Endothelial cell of umbilical vein (primary cell): ENCODE measurements at places on chromosomes 6 and 20. TPM values are rescaled to one million over a fixed set of nuclear protein-coding genes. Genes with fewer than 3 reads are reported as not detected.

DNA sequence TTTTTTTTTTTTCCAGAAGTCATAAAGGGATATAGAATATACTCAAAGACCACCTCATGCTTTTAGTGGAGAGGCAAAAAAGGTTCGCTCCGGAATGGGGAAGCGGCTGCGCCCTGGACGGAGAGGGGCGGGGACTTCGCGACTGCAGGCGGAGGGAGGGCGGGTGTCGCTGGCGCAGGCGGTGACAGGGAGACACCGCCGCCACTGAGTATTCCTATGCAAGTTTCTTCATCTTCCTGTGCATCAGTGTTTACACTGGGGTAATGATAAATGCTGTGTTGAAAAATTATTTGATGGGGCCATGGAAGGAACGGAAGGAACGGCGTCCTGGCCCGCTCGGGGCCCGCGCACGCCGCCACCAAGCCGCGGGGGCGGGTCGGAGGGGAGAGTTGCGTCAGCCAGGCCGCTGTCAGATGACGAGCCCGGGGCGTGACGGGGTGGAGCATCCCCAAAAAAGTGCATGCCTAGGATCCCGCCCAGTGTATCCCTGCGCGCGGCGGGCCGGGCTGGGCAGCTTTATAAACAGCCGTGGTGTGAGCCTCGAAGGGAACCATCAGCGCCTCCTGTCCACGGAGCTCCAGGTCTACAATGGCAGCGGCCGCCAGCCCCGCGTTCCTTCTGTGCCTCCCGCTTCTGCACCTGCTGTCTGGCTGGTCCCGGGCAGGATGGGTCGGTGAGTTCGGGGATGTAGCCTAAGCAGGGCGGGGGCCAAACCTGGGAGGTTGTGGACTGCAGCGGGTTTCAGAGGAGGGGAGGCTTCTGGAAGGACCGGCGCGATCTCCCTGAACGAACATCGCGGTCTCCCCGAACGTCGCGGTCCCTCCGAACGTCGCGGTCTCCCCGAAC is at the start of gene ULBP1:
Gene ULBP1, plus strand, starts transcription at position 482 of the 846 bp plus-strand sequence. Its CDS starts 107 bp downstream, at position 589.
- DNase-seq: peak; percentile 67

GRCh38 chr6:138161338-138162110 is at the start of gene ARFGEF3:
TSS of gene ARFGEF3 (plus strand) at chr6:138161939. CDS start at chr6:138162087, 148 bp downstream.
- peak; percentile 42 for DNase-seq

GRCh38 chr20:40547483-40548091 is 141.4 kb downstream of the MAFB start:
- DNase-seq: peak; percentile 55

GRCh38 chr20:57795342-57795697 is 85.5 kb upstream of the PMEPA1 start:
- no peak for DNase-seq

GRCh38 chr20:16059841-16060240 is 513.4 kb downstream of the KIF16B start:
- no peak for DNase-seq

GRCh38 chr6:47141171-47141570 is 99.0 kb upstream of the ADGRF1 start:
- DNase-seq: no peak

- DNase-seq: no peak
These were observed 126.5 kb upstream of the SOX4 start for GRCh38 chr6:21467091-21467490.

- DNase-seq: peak; percentile 48
These were observed 44.8 kb upstream of the EMILIN3 start for GRCh38 chr20:41411391-41411847.

DNA sequence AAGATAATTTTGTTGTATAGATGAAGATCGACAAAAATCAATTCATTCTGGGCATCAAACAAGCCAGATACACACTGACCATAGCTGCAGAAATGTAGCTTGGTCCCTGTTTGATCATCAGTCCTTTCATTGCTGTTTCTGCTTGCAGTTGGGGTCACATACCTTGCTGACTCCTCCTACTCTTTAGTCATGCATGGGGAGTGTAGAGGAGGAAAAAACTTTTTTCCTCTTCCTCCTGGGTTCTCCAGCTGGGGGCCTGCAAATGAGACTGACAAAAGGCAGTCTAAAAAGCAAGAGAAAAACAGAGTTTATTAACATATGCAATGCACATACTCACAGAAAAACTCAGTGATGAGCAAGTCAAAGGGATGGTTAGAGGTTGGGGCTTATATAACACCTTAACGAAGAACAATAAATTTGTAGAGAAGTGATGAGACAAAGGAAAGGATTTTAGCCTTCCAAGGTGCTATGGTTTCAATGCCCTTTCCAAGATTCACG is 105.8 kb downstream of the QRSL1 start:
- no peak for DNase-seq

Gene GFOD1
- total RNA-seq: 24.1 and 26.3 TPM in 2 replicates

Gene SAMD10
- 4.7 and 5.7 TPM in 2 replicates for total RNA-seq

DNA sequence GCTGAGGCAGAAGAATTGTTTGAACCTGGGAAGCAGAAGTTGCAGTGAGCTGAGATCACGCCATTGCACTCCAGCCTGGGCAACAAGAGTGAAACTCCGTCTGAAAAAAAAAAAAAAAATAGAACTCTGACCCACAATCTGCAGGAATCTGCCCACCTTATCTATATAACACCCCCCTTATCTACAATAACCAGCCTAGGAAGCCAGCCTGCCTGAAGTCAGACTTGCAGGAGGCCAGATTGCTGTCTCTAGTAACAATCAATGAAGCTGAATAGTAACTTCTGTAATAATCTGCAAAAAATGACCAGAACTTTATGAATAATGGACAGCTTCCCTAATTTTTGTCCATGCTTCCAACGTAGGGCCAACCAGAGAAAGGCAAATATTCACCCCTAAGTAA is 352.5 kb downstream of the CD83 start:
- DNase-seq: no peak

Gene DDX39B
- total RNA-seq: 453 and 481 TPM in 2 replicates

GRCh38 chr20:61931476-61932198 is 134.0 kb downstream of the TAF4 start:
- no peak for DNase-seq

GRCh38 chr6:34656378-34657036 is 40.1 kb downstream of the ILRUN start:
- peak; percentile 80 for DNase-seq

Gene PSORS1C2
- not detected in 2 replicates for total RNA-seq

DNA sequence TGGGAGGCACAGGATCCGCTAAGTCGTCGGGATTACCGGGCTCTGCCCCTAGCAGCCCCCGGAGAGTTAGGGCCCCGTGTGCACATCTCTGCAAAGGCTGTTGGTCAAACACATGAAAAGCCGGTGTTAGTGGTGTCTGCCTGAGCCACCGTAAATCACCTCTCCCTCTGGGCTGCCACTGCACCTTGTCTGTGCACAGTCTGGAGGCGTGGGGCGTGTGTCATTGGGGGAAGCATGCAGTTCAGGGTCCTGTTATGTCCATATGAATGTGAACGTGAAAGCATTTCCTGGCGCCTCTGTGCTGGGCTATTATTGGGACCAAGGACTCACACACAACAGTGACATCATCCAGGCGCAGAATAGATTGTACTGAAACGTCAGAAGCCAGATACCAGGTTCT is 305.6 kb downstream of the NRN1 start:
- no peak for DNase-seq

GRCh38 chr20:50589548-50590347 is 79.6 kb downstream of the PTPN1 start:
- no peak for DNase-seq

GRCh38 chr20:31555203-31555775 is 41.0 kb downstream of the HM13 start:
- no peak for DNase-seq

DNA sequence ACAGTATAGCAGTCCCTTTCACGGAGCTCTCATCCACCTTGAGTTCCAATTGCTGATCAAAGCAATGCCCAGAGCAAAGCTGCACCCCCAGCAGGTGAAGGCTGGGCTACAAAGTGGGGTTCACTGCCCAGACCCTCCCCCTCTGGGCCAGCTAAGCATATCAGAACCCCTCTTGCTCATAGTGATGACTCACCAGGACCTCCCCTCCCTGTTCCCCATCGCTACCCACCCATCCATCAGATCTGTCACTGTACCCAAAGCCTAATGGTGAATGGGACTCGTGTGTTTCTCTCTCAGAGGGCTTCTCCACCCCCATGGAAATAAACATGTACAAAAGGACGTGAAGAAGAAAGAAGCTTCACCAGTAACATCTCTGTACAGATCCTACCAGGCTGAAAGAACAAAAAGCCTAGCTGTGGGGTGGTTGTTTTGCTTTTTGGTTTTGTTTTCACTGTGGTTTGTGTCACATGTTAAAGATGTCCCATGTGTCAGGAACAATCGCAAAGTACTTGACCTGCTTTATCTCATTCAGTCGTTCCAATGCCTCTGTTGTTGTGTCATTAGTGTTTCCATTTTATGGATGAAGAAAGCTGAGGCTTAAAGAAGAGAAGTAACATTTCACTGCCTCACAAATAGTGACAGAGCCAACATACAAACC is 518.5 kb downstream of the CD83 start:
- DNase-seq: no peak

Gene TNFRSF6B
- total RNA-seq: 0.69 TPM in 1 of 2 replicates, not detected in the other

Gene PPP1R3G
- total RNA-seq: 0.07 and 0.09 TPM in 2 replicates

- no peak for DNase-seq
These were observed 12.1 kb downstream of the TFAP2A start for GRCh38 chr6:10402648-10403311.

GRCh38 chr6:105170059-105170458 is 9.8 kb downstream of the POPDC3 start:
- DNase-seq: no peak

Gene RGL2
- total RNA-seq: 85.8 and 90.3 TPM in 2 replicates

DNA sequence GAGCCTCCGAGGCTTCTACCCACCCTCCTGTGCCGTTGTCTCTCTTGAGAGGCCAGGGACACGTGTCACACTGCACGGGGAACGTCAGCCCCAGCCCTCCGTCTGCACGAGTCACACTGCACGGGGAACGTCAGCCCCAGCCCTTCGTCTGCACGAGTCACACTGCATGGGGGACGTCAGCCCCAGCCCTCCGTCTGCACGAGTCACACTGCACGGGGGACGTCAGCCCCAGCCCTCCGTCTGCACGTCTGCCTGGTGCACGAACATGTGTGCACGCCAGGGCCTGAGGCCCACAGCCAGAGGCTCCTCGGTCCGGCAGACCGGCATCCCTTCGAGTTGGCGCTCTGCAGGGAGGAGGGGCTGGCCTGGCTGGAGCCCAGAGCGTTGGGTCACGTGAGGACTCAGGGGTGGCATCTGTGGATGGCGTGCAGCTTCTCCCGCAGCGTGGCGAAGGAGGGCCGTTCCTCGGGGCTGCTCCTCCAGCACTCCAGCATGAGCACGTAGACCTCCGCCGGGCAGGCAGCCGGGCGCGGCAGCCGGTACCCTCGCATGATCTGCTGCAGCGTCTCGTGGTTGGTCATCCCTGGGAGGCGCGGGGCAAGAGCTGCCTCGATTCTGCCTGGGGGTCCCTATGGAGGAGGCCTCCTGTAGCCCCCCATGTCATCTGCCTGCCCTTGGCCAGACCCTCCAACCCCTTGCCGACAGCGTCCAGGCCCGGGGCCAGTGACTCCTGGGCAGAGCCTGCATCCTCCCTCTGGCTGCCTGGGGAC is 3.4 kb upstream of the PTK6 start:
- DNase-seq: no peak

Gene SLC12A5
- total RNA-seq: 1.6 and 1.8 TPM in 2 replicates

GRCh38 chr6:105832313-105832761 is 253.8 kb upstream of the PRDM1 start:
- no peak for DNase-seq

Gene SEL1L2
- total RNA-seq: not detected in 2 replicates

Gene KATNA1
- total RNA-seq: 15.9 and 16.2 TPM in 2 replicates

DNA sequence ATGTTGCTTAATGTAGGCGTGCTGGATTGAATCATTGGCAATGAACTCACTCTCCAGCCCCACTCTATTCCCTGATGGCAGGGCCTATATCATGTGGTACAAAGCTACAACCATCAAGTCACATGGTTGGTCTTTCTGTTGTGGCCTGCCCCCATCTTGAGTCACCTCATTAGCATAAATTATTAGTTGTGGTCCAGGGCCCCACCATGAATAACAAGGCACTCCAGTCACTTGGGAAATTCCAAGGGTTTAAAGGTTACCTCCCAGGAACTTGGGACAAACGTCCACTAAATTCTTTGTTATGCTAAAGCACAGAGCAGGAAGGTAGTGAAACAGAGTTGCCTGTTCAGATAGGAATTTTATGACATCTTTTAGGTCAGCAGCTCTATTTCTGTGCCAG is 193.7 kb downstream of the SLC35F1 start:
- DNase-seq: no peak

GRCh38 chr6:114260810-114261209 is 82.0 kb downstream of the HS3ST5 start:
- DNase-seq: no peak

Gene CASS4
- total RNA-seq: not detected in 2 replicates

DNA sequence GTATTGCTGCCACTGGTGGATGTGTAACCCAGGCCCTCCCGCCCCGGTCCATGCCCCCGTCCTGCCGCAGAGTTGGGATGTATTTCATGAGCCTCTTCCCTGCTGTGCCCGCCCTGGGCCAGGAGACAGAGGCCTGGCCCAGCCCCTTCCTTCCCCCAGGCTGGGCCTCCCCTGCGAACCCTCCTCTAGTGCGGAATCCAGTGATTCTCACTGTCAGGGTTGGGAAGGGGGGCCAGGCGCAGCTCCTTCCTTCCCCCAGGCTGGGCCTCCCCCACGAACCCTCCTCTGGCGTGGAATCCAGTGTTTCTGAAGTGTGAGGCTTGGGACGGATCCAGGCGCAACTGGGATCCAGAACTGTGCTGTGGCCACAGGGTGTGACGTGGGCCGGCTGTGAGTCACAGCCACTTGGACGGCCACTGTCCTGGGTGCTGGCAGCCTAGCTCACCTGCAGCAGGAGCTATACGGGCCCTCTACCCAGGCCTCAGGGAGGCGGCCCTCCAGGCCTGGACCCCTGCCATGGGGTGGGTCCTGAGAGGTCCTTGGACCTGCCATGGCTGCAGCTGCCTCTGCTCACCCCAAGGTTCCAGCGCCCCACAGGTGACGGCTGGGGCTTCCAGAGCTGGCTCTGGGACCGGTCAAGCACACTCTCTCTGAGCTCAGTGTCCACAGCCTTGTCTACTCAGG is 28.3 kb downstream of the COL20A1 start:
- DNase-seq: no peak

- DNase-seq: no peak
These were observed 21.9 kb upstream of the ZSCAN9 start for GRCh38 chr6:28203201-28203600.

DNA sequence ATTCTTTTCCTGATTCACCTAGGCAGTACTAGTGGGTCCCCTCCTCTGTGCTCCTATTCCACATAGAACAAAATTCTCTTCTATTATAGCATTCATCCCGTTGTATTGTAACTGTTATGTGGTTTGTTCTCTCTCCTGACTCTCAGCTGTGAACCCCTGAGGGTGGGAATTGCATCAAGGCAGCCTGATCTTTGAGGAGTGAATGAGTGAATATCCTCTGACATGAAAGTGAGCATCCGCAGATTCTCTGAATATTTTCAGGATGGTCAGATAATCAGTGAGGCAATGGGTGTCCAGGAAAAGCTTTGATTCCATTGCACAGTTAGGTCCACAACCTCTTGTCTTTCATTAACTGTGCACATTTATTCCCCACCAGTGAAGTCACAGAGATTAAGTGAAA is 67.6 kb upstream of the SLC22A23 start:
- no peak for DNase-seq
